Lower leg skin (tissue), 4 donors: ENCODE measurements at places on chromosomes 13 and 19. TPM values are rescaled to one million over a fixed set of nuclear protein-coding genes. Genes with fewer than 3 reads are reported as not detected.

The C19orf33 gene
- total RNA-seq, result 385 TPM

The ZNF835 gene
- total RNA-seq, result 0.30 TPM

The PRKCG gene
- total RNA-seq, result not detected

The ZNF534 gene
- 0.19 TPM for total RNA-seq

The TGFBR3L gene
- not detected for total RNA-seq

The ZNF208 gene
- not detected for total RNA-seq

The SERP2 gene
- not detected for total RNA-seq
